ENCODE measurements at places on chromosomes 1 and 21. TPM values are rescaled to one million over a fixed set of nuclear protein-coding genes. Genes with fewer than 3 reads are reported as not detected.

GRCh38 chr1:202624781-202625108 is 85.5 kb downstream of the SYT2 start:
- no peaks in the 10 kb centered on the region for H3K36me3 ChIP-seq
- no peaks in the 10 kb centered on the region for H3K27me3 ChIP-seq
- no peak overlapping the region for H3K4me3 ChIP-seq
- no peaks in the 10 kb centered on the region for H3K4me1 ChIP-seq
- no peak overlapping the region for H3K27ac ChIP-seq

DNA sequence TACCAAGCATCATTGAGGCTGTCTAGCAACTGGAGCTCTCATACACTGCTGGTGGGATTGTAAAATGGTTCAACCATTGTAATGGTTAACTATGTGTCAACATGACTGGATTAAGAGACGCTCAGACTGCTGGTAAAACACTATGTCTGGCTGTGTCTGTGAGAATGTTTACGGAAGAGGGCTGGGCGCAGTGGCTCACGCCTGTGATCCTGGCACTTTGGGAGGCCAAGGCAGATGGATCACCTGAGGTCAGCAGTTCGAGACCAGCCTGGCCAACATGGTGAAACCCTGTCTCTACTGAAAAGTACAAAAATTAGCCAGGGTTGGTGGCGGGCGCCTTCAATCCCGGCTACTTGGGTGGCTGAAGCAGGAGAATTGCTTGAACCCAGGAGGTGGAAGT is 4.8 kb upstream of the FCRLA start:
- no peaks in the 10 kb centered on the region for H3K4me1 ChIP-seq
- H3K27me3 ChIP-seq: no peaks in the 10 kb centered on the region
- H3K36me3 ChIP-seq: no peaks in the 10 kb centered on the region
- no peak overlapping the region for H3K4me3 ChIP-seq

DNA sequence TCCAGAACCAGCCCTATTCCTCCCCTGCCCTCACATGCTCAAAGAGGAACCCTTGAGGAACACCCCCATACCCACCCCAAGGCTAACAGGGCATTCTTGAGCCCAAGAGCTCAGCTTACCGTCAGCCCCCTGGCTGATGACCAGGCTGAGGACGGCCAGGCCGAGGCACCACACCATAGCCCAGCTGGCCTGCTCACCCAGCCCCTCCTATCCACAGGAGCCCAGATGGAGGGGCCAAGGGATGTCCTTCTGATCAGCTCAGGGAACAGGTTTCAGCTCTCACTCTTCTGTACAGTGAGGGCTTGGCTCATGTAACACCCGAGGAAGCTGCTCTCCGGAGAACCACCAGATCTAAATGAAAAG is 2.2 kb downstream of the IGSF9 start:
- no peak overlapping the region for H3K27ac ChIP-seq
- H3K36me3 ChIP-seq: no peaks in the 10 kb centered on the region
- no peak for DNase-seq

DNA sequence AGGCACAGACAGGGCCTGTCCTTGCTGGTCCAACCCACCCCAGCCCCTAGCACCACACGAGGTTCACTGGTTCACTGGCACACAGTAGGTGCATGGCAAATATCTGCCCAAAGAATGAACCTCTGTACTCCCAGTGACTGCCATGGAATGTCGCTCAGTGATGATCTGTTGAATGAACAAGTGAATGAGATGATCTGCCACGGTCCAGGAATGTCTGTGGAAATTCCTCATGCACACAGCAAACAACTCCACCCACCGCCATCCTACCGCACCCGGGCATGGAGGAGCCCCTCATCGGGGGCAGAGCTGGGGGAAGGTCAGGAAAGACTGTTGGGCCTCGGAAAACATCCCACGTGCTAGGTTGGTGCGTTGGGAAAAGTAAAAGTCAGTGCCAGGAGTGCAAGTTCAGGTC is 1.7 kb downstream of the HSPG2 start:
- peak overlapping the region; percentile 98 for H3K27ac ChIP-seq
- H3K4me3 ChIP-seq: peak overlapping the region; percentile 95
- peaks cover 88% of the 10 kb centered on the region for H3K4me1 ChIP-seq

GRCh38 chr1:173451981-173452380 is 25.2 kb upstream of the PRDX6 start:
- H3K4me3 ChIP-seq: no peak overlapping the region
- DNase-seq: peak; percentile 86
- H3K27ac ChIP-seq: peak overlapping the region; percentile 59
- peaks cover 11% of the 10 kb centered on the region for H3K4me1 ChIP-seq
- no peaks in the 10 kb centered on the region for H3K36me3 ChIP-seq

GRCh38 chr21:38386967-38387366 is 111.3 kb downstream of the ERG start:
- H3K4me3 ChIP-seq: no peak overlapping the region
- no peak overlapping the region for H3K27ac ChIP-seq
- no peaks in the 10 kb centered on the region for H3K27me3 ChIP-seq
- no peak for DNase-seq

DNA sequence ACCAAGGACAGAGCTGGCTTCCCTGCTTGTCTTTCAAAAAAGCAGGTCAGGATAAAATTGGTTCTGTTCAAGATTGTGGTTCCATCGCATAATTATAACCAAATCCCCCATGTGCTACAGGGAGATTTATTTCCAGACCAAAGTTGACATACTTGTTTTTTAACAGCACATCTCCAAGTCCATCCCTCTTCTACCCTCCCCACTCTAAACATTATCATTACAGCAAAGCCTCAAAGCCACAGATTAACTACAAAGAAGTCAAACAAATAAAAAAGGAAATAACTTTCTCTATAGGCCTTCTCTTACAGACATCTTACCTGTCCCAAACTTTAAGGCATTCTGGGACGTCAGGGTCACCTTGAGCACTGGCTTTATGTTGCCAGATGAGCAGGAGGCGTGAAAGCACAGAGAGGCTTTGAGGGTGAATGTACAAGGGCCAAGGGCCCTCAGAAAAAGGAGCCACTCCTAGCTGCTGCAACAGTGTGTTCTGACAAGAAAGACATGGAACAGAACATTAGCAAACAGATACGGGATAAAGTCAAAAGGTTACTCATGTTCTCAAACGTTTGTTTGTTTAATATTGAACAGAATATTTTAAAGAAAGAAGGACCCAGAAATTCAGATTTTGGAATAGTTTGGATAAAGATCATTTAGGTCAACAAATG is 31.2 kb downstream of the UBR4 start:
- H3K36me3 ChIP-seq: peaks cover 78% of the 10 kb centered on the region
- no peaks in the 10 kb centered on the region for H3K4me1 ChIP-seq
- no peaks in the 10 kb centered on the region for H3K27me3 ChIP-seq
- H3K27ac ChIP-seq: no peak overlapping the region
- H3K4me3 ChIP-seq: no peak overlapping the region

- no peak overlapping the region for H3K4me3 ChIP-seq
- H3K36me3 ChIP-seq: no peaks in the 10 kb centered on the region
- no peak overlapping the region for H3K27ac ChIP-seq
- H3K4me1 ChIP-seq: no peaks in the 10 kb centered on the region
Measured at GRCh38 chr1:200294241-200294640, 115.6 kb downstream of the ZNF281 start.

DNA sequence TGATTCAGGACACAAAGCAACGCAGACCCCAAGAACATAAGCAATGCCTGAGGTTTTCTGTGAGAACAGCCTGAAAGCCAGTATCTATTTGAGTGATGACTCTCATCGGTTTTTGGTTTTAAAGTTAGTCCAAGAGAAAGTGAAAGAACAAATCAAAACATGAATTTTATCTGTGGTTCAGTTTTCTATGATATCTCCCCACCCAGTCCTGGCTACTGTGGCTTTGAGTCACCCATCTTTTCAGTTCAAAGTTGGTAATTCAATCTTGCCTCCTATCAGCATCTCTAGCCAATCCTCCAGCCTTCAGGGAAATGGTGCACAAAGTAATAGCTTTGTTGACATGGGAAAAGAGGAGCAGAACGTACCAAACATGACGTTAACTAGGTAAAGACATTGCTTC is 40.5 kb upstream of the KRTAP19-8 start:
- H3K4me1 ChIP-seq: no peaks in the 10 kb centered on the region
- H3K4me3 ChIP-seq: no peak overlapping the region
- H3K27me3 ChIP-seq: no peaks in the 10 kb centered on the region
- no peaks in the 10 kb centered on the region for H3K36me3 ChIP-seq
- DNase-seq: no peak

GRCh38 chr21:45556645-45557615 is 14.7 kb upstream of the SLC19A1 start:
- DNase-seq: peak; percentile 69
- no peaks in the 10 kb centered on the region for H3K36me3 ChIP-seq
- no peaks in the 10 kb centered on the region for H3K27me3 ChIP-seq
- peaks cover 11% of the 10 kb centered on the region for H3K4me1 ChIP-seq

- DNase-seq: no peak
- no peaks in the 10 kb centered on the region for H3K4me1 ChIP-seq
- peaks cover 34% of the 10 kb centered on the region for H3K36me3 ChIP-seq
Measured at GRCh38 chr1:24454673-24455072, 39.1 kb downstream of the NIPAL3 start.

- H3K27me3 ChIP-seq: no peaks in the 10 kb centered on the region
- no peaks in the 10 kb centered on the region for H3K36me3 ChIP-seq
- DNase-seq: no peak
- H3K4me3 ChIP-seq: no peak overlapping the region
- peaks cover 8% of the 10 kb centered on the region for H3K4me1 ChIP-seq
Measured at GRCh38 chr1:226862890-226863289, 7.5 kb upstream of the PSEN2 start.

DNA sequence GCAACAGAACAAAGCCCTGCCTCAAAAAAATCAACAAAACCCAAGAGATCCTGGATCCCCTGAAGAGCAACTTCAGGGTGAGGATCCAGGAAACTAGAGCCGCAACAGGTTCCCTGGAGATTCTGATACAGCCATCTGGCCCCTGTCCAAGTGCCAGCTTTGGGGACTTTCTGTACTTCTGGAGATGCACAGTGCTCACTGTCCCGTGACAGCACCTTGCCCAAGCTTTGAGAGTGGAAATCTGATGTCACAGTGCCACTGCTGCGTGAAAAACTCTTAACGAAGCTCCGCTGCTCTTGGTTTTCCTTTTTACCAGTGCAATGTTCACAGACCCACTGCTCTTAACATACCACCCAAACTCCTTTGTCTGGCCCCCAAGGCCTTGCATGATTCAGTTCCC is 26.3 kb downstream of the STK40 start:
- no peak overlapping the region for H3K27ac ChIP-seq
- no peak for DNase-seq
- peaks cover 82% of the 10 kb centered on the region for H3K36me3 ChIP-seq
- no peaks in the 10 kb centered on the region for H3K4me1 ChIP-seq

GRCh38 chr1:239516579-239516978 is 130.2 kb downstream of the CHRM3 start:
- H3K27me3 ChIP-seq: no peaks in the 10 kb centered on the region
- no peak overlapping the region for H3K27ac ChIP-seq
- no peak overlapping the region for H3K4me3 ChIP-seq
- DNase-seq: no peak

DNA sequence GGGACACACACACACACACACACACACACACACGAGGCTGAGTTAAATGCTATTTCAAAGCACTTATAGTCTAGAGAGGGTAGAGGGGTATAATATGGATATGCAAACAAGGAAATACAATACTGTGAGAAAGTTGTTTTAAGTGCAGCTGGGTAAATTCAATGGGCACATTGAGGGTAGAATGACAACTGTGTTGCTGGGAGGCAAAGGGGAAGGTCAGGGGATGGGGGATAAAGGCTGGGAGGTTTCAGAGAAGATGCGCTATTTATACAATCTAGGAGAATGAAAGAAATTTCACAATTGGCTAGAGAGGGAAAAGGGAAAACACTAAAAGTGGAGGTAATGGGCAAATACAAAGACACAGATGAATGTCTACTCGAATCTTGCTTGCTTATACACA is 19.4 kb downstream of the EXTL2 start:
- no peak overlapping the region for H3K27ac ChIP-seq
- no peaks in the 10 kb centered on the region for H3K36me3 ChIP-seq
- H3K27me3 ChIP-seq: no peaks in the 10 kb centered on the region
- no peak for DNase-seq
- no peaks in the 10 kb centered on the region for H3K4me1 ChIP-seq
- H3K4me3 ChIP-seq: no peak overlapping the region

DNA sequence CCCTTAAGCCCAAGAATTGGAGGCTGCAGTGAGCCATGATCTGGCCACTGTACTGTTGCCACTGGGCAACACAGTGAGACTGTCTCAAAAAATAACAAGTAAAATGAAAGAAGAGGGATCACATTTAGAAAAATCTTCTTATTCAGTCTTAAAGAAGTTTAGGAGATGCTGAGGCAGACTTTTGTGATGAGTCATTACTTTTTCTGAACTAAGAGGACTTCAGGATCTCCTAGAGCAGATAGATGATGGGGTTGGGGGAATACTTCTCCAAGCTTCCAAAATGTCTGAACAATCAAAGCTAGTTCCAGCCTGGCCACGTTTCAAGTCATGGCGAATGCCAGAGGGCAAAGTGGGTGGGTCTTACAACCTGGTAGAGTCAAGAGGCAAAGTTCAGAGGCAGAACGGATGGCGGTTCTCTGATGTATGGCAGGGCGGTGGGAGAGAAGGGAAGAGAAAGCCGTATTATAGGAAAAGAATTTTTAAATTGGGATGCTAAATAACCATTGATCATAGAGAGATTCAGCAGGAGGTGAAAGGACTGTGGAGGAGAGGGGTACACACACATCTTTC is 2.1 kb upstream of the CIART start:
- peak overlapping the region; percentile 95 for H3K27ac ChIP-seq
- peaks cover 34% of the 10 kb centered on the region for H3K4me1 ChIP-seq
- DNase-seq: no peak
- H3K27me3 ChIP-seq: no peaks in the 10 kb centered on the region

GRCh38 chr1:7136166-7136953 is 351.1 kb downstream of the CAMTA1 start:
- no peak overlapping the region for H3K4me3 ChIP-seq
- H3K27ac ChIP-seq: no peak overlapping the region
- no peak for DNase-seq
- H3K4me1 ChIP-seq: no peaks in the 10 kb centered on the region
- H3K36me3 ChIP-seq: no peaks in the 10 kb centered on the region
- H3K27me3 ChIP-seq: peaks cover 4% of the 10 kb centered on the region

DNA sequence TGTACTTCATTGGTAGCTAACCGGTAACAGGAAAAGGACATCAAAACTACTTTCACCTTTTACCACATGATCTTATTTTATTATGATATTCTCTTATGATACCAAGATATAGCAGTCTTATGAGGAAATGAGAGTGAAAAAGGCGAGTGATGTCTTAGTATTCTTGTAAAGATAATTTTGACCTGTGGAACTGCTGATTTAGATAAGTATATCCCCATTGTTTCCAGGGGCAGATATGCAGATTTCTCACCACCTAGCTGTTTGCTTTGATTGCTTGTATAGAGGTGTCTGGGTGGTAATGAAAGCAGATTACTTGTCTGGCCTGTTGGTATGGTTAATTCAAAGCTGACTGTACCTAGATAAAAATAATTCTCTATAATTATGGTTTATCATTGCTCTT is 53.1 kb downstream of the SYNJ1 start:
- no peak overlapping the region for H3K4me3 ChIP-seq
- no peak for DNase-seq
- H3K36me3 ChIP-seq: peaks cover 10% of the 10 kb centered on the region
- no peaks in the 10 kb centered on the region for H3K4me1 ChIP-seq
- H3K27me3 ChIP-seq: no peaks in the 10 kb centered on the region

- H3K4me1 ChIP-seq: no peaks in the 10 kb centered on the region
- H3K36me3 ChIP-seq: no peaks in the 10 kb centered on the region
- no peak for DNase-seq
- no peak overlapping the region for H3K27ac ChIP-seq
Measured at GRCh38 chr1:92817986-92818764, 13.7 kb upstream of the RPL5 start.

RAB25 gene
- not detected for total RNA-seq

CNTN2 gene
- 4.4 TPM for total RNA-seq

MYCL gene
- total RNA-seq: 0.14 TPM

CASZ1 gene
- 12.7 TPM for total RNA-seq

VTCN1 gene
- total RNA-seq: not detected

IFI44 gene
- total RNA-seq: 17.5 TPM

C4BPB gene
- 0.71 TPM for total RNA-seq

TFF2 gene
- not detected for total RNA-seq

FBXO42 gene
- total RNA-seq: 17.1 TPM
